ENCODE measurements at places on chromosomes 2 and 18.

DNA sequence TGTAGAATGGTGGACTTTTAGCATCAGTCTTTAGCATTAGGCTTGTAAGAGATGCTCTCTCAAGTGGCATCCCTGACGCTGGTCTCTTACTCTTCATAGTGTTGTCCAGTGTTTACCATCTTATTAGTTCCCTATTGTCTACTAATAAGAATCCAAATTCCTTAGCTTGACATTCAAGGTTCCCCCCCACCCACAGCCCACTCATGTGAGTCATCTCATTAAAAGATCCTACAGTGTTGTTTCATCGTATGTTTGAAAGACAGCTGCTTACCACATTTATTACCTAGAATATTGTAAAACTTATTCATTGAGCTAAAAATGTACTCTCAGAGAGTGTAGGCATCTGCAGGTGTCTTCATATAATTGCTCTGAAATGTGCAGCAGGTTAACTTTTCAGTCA is 28.5 kb downstream of the EIF5B start:
- DNase-seq, result no peak

GRCh38 chr2:85505551-85506238 is 33.3 kb upstream of the MAT2A start:
- DNase-seq, result no peak

GRCh38 chr18:2515171-2515787 is 56.0 kb downstream of the METTL4 start:
- DNase-seq, result peak; percentile 92

DNA sequence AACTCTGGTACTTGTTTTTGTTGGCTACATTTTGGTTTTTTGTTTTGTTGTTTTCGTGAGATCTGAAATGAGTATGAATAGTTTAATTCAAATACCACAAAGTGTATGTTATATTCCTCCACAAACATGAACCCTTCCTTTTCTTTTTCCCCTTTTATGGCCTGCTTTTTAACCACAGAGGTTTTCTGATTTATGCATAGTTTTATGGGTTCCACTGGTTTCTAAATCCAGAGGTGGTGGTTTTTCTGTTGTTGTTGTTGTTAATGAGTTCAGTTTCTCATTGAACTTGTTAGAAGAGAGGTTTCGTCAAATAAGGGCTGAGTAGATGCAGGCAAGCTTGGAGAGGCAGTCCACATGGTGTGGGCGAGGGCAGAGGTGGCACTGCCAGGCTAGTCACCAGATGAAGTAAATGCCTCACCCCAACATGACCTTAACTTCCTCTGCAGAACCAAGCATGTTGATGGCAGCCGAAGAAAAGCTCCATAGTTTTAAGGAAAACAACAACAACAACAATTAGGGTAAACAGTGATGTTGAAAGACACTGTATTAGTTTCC is 72.5 kb downstream of the RIF1 start:
- no peak for DNase-seq
